Activated T-cell treated with anti-CD3 and anti-CD28 coated beads for 24 hours (primary cell): ENCODE measurements at places on chromosomes 13 and 19.
A peak's percentile ranks its signal among the peaks of the same experiment; 100 is the strongest.

DNA sequence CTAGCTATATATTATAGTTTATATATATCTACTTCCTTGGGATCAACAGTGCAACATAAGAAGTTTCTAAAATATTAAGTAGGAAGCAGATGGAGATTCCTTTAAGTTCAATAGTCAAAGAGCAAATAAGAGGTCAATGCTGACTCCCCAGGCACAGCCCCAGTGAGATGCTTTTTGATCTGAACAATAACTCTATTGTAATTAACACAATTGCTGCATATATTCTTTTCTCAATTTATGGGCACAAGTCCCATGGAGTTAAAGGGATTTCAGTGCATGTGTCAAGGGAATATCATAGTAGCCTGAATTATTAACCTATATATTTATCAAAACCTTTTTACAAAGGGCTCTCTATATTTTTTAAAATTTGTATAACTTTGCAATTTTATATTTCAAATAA lies 180.8 kb downstream of the SPRY2 start:
- no peak for DNase-seq

DNA sequence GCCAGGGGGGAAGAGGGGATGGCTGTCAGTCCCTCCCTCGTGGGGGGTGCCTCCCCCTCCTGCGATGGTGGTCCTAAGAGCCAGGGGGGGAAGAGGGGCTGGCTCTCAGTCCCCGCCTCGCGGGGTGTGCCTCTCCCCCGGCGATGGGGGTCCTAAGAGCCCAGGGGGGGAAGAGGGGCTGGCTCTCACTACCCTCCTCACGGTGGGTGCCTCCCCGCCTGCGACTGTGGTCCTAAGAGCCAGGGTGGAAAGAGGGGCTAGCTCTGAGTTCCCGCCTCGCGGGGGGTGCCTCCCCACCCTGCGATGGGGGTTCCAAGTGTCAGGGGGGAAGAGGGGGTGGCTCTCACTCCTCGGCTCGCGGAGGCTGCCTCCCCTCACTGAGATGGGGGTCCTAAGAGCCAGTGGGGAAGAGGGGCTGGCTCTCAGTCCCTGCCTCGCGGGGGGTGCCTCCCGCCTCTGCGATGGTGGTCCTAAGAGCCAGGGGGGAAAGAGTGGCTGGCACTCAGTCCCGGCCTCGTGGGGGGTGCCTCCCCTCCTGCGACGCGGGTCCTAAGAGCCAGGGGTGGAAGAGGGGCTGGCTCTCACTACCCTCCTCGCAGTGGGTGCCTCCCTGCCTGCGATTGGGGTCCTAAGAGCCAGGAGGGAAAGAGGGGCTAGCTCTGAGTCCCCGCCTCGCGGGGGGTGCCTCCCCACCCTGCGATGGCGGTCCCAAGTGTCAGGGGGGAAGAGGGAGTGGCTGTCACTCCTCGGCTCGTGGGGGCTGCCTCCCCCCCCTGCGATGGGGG lies 2325.6 kb upstream of the PCDH20 start:
- no peak for DNase-seq

DNA sequence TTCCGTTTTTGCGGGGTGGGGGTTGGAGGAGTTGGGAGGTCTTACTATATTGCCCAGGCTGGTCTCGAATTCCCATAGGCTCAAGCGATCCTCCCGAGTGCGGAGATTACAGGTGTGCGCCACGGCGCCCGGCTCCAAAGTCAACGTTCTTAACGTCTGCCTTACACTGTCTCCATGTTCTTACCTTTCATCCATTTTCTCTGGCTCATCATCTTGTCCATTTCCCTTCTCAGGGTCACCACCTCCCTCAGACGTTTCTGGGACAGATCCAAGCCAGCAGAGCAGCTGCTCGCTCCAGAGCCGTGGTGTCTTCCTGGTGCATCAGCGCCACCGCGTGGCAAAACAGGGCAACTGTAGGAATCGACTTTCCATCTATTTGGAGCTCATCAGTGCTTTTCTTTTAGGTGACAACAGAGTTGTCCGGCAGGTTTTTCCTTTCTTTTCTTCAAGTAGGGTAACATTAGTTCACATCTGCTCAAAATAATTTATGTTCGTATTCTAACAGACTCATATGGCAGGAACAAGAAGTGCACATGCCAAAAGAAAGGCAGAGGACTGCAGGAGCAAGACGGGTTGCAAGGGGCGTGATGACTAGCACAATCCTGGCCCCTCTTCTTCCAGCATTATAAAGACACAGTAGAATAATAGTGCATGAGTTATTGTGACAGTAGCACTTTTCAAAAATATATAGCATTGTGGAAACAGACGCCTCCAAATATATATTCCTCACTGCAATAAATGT lies 103.1 kb upstream of the ABCC4 start:
- DNase-seq = peak; percentile 62

GRCh38 chr13:39401756-39402155 lies 201.2 kb downstream of the LHFPL6 start:
- DNase-seq = no peak

DNA sequence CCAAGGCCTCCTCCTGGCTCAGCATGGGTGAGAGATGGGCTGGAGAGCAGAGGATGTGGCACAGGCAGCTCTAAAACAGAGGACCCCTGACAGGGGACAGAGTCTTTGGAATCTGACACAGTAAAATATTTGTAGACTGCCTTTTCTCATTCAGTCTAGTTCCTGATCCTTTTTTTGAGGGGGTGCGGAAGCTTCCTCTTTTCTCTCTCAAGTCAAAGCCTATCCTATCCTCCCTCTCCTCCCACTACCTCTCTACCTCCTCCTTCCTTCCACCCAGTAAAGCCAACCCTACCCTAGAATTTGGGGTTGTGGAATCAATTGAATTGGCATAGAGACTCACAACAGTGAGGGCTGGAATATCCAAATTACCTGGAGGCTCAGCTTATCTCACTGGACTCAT lies 82.0 kb downstream of the TEX26 start:
- DNase-seq = no peak

- DNase-seq = no peak
Measured at GRCh38 chr19:39017646-39018045, 14.7 kb downstream of the FBXO27 start.

GRCh38 chr19:1752757-1753728 lies at the start of gene ONECUT3:
Gene ONECUT3 (plus strand): TSS chr19:1753506. CDS start chr19:1753663, 157 bp downstream.
- no peak for DNase-seq

GRCh38 chr13:30496147-30496546 lies 30.4 kb upstream of the HMGB1 start:
- no peak for DNase-seq

DNA sequence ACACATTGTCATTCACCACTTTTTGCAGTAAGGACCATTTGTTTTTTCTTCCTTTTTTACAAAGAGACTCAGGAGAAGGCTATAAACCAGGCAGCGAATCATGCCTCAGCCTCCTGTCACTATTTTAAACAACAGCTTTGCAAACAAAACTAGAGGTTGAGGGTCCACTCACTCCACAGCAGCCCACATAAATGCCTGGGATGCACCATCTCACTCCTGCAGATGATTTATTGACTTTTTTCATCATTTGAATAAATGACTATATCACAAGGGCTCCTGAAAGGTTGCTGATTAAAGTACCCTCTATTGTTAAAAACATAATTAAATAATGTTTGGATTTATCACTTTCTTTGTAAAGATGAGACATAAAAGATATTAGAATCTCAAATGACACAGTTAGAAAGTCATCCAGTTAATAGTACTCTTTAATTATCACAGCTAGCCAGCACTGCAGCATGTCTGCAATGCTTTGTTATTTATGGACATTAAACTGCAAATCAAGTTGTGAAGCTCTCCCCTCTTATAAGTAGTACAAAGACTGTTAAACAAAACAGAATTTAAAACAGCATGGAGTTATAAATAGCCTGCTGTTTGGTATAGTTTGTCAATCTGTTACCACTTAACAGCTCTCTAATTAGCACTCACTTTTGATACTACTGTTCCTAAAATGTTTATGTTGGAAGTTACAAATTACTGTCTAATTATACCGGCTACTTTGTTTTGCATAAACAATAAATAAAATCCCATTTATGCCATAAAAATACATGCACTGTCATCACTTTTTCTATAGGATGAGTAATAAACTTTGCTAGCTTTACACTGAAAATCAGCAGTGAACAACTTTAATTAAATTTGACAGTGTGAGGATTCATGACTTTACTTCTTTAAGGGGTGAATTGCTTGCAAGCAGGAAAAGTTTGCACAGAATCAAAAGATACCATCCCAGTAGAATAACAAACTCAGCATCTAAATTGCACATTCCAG lies 853.2 kb downstream of the UQCRFS1 start:
- no peak for DNase-seq

DNA sequence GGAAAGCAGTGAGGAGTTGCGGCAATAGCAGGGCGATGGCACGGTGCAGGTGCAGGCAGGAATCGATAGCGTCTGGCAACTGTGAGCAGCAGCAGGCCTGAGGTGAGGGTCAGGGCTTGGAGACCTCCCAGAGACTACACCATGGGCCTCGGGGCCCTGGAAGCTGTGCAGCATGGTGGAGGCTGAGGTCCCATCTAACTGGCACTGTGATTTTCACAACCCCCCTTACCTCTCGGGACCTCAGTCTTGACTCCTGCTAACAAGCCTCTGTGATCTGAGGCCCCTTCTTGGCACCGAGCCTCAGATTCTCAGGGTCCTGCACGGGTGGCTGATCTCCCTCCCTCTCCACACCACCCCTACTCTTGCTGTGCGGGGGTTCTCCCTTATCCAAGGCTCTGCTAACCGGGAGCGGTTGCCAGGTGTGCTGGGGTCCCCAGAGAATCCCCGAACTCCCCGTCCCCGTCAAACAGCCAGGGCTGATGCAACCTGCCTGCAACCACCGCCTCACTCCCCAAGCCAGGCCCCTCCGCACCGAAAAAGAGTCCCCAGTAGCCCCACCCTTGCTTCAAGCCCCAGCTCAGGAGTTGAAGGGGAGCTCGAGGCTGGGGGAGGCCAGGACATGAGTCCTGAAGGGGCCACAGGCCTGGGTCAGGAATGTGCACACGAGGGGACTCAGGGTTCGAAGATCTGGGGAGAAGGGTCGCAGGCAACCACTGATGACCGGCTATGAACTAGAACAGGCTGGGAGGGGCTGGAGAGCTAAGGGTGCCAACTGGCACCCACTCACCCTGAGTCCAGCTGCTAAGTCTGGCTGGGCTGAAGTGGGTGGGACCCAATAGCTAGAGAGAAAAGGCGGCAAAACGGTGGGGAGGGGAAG lies 4.8 kb upstream of the ATF5 start:
- no peak for DNase-seq

DNA sequence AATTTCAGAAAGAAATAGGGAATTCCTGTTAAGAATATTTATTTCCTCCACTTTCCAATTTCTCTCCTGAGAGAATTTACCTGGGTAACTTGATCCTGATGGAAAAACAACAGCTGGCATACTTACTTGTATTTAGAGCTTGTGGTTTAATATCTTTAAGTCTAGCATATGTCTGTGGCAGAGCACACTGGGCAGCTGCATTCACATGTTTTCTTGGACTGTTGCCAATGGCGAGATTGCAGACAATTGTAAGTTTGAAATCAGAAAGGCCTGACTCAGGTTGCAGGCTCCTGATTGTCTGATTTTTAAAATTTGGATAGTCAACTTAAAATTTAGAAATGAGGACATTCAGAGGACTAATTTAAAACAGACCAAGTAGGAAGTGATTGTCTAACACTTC lies 66.9 kb downstream of the NHLRC3 start:
- DNase-seq = no peak

GRCh38 chr13:38223089-38223488 lies 126.6 kb upstream of the UFM1 start:
- no peak for DNase-seq

DNA sequence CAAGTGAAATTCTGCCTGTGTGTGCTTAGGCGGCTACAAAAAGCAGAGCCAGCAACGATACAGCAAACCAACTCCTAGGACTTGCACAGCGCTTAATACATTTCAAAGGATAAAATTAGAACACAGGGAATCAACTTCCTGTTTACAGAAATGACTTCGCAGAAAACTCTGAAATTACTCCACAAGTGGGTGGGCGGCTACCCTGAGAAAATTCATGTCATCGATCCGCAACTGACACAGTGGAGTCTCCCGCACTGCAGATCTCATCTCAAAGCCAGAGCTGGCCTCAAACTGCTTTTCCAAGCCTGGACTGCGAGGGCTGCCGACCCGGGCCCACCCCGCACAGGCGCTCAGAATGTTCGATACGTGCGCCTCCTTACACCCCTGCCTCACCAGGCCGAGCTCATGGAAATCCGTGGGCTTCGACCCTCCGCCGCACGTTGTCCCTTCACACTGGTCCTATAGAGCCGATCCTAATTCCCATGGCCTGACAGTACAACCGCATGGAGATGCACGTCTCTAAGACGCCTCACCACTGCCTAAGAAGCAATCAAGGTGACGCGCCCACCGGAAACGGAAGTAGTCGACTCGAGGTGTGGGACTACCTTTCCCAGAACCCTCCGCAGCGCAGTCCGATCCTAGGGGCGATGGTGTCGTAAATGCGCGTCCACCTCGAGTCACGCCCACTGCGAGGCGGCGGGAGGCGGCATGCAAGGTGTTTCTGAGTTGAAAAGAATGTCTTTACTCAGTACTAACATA lies at the start of gene ZNF229:
TSS of gene ZNF229 (minus strand) at position 557 of the 759 bp plus-strand sequence. CDS start 5,625 bp downstream, outside the sequence.
- DNase-seq = peak; percentile 64

DNA sequence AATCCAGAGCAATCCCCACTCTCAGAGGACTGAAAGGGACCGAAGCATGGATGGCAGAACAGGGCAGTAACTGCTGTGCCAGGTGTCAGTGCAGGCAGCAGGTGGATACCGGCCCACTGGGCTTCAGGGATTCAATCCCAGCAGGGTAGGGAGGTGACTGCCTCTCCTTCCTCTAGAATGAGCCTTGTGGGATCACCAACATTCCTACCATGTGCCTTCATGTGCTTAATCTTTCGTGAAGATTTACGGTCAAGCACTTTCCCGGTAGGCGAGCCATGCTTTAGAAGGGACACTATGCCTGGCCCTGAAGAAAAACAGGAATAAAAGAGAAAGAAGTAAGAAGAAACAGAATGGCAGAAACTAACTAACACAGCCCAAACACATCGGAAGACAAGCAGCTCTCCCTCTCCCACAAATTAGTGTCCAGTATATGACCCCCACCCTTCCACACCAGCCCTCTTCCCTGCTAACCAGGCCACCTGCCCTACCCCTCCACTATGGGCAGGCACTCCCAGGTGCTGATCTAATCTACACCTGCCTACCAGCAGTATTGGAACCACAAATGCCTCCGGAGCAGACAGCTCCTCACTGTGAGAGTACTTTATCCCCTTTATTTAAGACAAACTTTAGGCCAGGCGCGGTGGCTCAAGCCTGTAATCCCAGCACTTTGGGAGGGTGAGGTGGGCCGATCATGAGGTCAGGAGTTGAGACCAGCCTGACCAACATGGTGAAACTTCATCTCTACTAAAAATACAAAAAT lies 162.5 kb downstream of the NUFIP1 start:
- no peak for DNase-seq

GRCh38 chr19:49212016-49212701 lies 54.6 kb downstream of the TRPM4 start:
- DNase-seq = no peak

DNA sequence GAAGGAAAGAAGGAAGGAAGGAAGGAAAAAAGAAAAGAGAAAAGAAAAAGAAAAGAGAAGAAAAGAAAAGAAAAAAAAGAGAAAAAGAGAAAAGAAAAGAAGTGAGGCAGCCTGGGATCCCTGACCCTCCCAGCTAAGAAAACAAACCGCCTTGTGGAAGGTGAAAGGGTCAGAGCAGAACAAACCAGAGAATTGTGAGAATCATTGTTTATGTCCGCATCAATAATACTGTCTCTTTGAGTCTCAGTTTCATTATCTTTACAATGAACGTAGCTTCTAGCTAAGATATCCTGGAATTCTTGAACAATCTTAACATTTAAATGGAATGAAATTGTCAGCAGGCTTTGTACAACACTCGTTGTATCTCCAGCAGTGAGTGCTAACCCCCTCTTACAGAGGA lies 66.4 kb upstream of the SERP2 start:
- no peak for DNase-seq

- DNase-seq = no peak
Measured at GRCh38 chr19:52987221-52987620, 24.5 kb upstream of the ZNF816 start.
